ENCODE measurements at places on chromosomes 2 and 18.

DNA sequence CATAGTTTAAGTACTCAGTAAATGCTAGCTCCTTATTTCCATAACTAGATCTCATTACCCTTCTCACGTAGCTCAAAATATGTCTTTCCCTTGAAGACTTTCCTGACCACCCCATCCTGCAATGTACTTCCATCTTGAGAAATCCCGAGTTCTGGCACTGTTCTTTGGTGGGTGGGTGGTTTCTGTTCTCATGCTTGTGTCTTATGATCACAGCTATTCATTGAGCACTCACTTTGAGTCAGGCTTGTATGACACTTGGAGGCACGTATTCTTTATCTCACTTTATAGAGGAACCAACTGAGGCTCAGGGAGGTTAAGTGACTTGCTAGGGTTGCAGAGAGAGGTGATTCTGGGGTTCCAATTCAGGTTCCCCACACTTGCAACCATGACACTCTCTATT lies 9.0 kb upstream of the CLIP4 start:
- DNase-seq, result no peak

- no peak for DNase-seq
Measured at GRCh38 chr2:174003720-174004695, 38.8 kb upstream of the SP3 start.

DNA sequence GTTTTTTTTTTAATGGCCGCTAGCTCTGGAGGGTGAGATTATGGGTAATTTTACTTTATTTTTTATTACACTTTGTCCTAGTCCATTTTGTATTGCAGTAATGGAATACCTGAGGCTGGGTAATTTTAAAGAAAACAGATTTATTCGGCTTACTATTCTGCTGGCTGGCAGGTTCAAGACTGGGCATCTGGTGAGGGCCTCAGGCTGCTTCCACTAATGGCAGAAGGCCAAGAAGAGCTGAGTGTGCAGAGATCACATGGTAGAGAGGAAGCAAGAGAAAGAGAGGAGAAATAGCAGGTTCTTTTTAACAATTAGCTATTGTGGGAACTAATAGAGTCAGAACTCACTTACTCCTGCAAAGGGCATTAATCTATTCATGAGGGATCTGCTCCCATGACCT lies 52.4 kb upstream of the ARHGAP28 start:
- DNase-seq, result no peak

- DNase-seq, result no peak
Measured at GRCh38 chr2:227004482-227004881, 159.5 kb downstream of the COL4A4 start.

GRCh38 chr2:76448956-76449355 lies 738.2 kb upstream of the GCFC2 start:
- DNase-seq, result no peak

DNA sequence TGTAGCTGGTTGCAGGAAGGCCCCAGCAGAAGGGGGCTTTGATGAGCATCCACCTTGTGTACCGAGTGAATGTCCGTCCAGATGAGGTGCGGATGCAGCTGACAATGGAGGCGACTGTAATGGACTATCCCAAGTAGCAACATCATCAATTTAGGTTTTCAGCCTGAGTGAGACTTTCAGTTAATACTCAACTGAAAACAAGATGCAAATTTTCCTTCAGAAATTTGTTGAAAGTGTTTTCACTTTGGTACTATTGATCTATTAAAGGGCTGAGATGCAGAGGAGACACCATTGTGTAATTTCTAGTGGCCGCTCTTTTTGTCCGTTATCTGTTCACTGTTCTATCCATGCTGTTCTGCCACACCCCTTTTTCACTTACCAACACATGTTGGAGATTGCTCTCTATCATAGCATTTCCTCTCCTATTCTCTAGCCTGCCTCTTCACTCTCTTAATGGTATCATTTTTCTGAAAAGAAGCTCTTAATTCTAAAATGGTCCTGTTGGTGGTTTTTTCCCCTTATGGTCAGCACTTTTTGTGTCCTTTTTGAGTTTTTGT lies 12.0 kb upstream of the CASP8 start:
- DNase-seq, result no peak

- no peak for DNase-seq
Measured at GRCh38 chr2:233466991-233467603, 99.5 kb downstream of the USP40 start.

DNA sequence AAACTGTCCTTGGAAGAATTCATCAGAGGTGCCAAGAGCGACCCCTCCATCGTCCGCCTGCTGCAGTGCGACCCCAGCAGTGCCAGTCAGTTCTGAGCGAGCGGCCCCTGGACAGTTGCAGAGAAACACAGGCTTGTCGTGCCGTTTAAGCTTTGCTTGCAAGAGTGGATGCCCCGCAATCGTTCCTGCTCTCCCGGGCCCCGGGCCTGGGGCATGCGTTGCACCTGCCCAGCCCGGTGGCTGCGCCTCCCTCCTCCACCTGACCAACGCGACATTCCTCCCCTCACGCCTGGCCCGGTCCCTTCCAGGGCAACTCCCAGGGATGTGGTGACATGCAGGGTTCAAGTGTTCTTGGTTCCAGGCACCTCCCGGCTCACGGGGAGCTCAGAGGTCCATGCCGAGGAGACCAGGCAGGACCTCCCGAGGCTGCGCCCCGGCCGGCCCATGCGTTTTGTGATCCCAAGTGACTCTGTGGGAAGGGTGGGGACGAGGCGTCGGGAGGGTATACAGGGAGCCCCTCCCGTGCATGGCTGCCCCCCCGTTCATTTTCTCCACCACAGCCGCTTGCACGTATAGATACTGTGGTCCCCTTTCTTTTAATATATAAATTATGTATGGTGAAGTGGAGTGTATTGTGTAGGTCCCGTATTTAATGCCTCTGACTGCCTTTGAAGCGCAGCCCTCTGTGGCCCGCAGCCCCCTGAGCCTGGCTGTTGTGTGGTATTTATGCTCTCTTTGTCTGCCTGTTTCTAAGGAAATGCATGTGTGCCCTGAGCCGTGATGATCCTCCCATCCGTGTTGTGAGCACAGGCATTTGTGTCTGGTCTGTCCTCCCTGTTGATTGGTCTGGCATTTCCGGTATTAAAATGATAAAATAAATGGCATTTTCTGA lies 21.2 kb downstream of the ODC1 start:
- no peak for DNase-seq

DNA sequence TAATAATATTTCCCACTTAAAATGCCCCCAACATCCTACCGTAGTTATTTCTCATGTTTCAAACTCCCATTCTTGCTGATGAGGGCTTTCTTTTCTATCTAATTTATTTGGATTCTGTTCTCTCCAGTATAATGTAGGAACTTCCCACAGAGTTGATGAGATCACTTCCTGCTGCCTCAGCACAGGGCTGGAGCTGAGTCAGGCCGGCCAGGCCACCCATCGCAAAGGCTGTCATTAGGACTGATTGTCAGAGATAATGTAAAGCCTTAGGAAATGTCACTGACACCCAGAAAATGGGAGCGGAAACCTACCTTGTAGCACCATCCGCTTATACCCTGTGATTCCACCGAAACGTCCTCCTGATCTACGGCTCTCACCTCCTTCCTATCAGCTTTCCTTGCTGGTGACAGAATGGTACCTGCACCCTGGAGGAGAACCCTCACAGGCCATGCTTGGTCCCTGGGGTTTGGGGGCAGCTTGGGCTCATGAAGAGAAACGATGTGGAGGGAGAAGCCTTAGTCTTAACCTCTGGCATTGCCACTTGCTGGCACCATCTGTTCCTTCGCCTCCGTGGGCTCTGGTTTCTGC lies 672.8 kb upstream of the ID2 start:
- DNase-seq, result no peak

GRCh38 chr2:206193671-206194357 lies 34.1 kb downstream of the EEF1B2 start:
- no peak for DNase-seq

- no peak for DNase-seq
Measured at GRCh38 chr18:29501952-29502351, 1325.0 kb upstream of the CDH2 start.

DNA sequence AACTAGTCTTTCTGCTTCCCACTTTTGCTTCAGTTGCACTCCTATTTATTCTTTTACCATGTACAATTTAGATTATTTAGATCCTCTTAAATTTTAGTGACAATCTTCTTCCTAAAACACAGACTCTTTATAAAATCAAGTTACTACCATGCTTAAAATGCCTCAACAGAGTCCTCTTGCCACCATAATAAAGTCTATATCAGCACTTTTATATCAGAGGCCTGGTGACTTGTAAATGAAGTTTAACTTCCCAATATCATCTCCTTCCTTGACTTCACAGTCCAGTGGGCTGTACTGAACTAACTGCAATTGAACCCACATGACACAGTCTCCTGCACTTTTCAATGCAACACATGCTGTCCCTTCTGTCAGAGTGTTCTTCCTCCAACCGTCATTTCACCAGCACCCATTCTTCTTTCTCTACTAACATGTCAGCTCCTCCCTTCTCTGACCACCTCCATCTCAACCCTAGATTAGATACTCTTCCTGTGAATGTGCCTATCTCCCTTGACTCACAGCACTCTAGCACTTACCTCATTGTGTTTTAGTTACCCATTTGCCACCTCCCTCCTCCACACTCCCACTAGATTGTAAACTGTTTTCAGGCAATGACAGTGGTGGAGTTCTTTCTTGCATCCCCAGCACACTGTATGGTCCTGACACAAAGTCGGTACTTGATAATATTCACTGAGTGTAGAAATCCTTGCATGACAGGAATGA lies 414.9 kb downstream of the SATB2 start:
- no peak for DNase-seq

DNA sequence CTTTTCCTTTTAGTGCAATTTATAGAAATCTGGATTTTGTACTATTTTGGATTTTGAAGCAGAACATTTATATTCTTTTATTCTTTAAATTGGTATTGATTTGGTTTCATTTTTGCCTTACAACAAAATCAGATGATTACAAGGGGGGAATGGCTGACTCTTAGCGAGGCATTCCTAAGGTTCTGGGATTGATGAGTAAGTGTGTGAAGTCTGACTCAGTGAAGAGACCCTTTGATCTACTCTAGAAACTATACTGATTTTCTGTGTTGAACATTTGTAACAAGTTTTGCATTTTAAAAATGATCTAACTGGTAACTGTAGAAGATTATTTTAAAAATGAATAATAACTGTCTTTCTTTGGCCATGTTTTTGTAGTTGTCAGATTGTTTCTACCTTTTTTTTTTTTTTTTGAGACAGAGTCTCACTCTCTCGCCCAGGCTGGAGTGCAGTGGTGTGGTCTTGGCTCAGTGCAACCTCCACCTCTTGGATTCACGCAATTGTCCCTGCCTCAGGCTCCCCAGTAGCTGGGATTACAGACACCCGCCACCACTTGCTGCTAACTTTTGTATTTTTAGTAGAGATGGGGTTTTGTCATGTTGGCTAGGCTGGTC lies 48.7 kb downstream of the TTC39C start:
- DNase-seq, result no peak

DNA sequence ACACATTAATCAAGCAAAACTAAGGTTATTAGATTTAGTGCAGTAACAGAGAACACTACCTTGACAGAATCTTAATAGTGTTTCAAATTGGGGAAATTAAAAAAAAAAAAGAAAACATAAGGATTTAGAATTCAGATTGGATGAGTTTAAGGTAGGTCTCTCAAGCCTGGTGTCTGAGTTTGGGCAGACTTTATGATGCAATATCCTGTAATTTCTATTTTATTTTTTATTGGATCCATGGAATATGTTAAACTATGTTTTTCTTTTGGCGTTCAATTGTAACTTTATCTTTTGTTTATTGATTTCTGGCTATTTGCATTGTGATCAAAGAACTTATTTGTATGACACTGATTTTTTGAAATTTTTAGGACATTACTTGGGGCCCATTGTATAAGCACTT lies 394.1 kb upstream of the NETO1 start:
- DNase-seq, result no peak

- DNase-seq, result no peak
Measured at GRCh38 chr18:2433366-2433765, 137.9 kb downstream of the METTL4 start.

DNA sequence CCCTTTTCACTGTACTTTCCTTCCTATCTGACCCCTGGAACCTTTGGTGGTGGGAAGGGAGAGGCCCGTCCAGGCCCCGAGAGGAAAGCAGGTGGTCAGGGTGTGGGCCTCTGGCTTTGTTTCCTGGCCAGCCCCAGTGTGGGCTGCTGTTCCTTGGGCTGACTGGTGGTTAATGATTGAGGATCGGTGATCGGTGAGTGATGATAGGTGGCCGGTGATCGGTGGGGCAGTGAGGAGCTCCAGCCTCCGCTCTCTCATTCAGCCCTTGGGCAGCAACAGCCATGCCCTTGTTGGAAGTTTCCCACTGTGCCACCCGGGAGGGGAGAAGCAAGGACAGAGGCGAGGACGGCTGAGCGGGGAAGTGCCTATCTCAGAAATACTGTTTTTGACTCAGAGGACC lies 7.3 kb downstream of the ACKR3 start:
- DNase-seq, result no peak

DNA sequence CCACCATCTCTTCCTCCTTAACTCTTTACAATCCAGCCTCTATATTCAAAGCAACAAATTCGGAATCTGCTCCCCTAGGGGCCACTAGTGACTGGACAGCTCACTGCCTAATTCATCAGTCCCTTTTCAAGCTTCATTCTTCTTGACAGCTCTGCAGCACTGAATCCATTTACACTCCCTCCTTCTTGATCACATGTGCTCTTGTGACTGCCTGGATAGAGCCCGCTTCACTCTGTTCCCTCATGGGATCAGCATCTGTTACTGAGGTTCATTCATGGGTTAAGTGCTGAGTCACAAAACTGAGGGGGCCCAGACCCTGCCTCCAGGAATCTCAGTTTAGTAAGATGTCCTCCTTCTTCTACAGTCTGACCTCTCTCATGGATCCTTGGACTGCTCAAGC lies 81.5 kb downstream of the CYRIA start:
- DNase-seq, result no peak

DNA sequence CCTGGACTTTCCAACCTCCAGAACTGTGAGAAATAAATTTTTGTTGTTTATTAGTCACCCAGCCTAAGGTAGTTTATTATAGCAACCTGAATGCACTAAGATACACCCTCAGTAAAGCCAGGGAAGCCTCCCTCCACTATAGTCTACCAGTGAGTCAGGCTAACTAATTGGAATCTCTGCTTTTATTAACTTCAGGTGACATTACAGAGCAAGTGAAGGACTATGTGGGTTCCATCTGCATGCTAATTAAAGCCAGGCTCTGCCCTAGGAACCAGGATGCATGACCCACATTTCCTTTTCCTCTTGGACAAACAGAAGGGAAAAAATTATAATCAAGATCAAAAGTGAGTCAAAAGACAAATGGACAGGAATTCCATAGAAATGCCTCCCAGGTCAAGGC lies 56.1 kb downstream of the ZC3H8 start:
- no peak for DNase-seq

- DNase-seq, result no peak
Measured at GRCh38 chr2:110642360-110642759, 35.5 kb downstream of the BUB1 start.

GRCh38 chr2:219362072-219362471 lies 25.6 kb downstream of the DNPEP start:
- DNase-seq, result no peak

- DNase-seq, result peak; percentile 8
Measured at GRCh38 chr2:21256006-21256405, 132.2 kb downstream of the TDRD15 start.

DNA sequence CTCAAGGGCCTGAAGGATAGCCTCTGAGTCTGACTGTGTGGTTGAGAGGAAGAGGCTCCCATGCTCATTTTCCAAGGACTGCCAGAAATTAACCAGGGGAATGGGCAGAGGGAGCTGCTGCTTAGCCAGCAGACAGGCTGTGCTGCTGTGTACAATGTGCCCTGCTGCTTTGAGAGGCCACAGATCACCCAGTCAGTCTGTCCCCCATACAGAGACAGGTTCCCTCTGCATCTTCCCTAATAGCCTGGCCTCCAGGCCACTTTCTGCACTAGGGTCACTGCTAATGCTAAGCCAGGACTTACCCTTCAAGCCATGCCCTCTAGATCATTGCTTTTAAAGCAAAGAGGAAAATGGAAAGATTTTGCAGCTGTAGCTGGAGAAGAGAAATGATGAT lies 341.1 kb downstream of the CYRIA start:
- no peak for DNase-seq

All from GM06990 (cell line).